ENCODE measurements at places on chromosomes 16 and 17. TPM values are rescaled to one million over a fixed set of nuclear protein-coding genes. Genes with fewer than 3 reads are reported as not detected.

The SPATA32 gene
- not detected for total RNA-seq

The CDYL2 gene
- 7.7 TPM for total RNA-seq

The KRTAP3-1 gene
- not detected for total RNA-seq

The TM4SF5 gene
- total RNA-seq = not detected

The TEKT1 gene
- not detected for total RNA-seq

The ZNF469 gene
- 8.9 TPM for total RNA-seq

The PIRT gene
- not detected for total RNA-seq

The HBA2 gene
- not detected for total RNA-seq

The TGFB1I1 gene
- 106 TPM for total RNA-seq

The C1QL1 gene
- not detected for total RNA-seq

The TAF15 gene
- 50.6 TPM for total RNA-seq

The AATK gene
- not detected for total RNA-seq

The GAST gene
- total RNA-seq = not detected

The PDPR gene
- 39.1 TPM for total RNA-seq

The HOXB8 gene
- not detected for total RNA-seq

The CRYBA1 gene
- not detected for total RNA-seq

The ALG1 gene
- 37.6 TPM for total RNA-seq

The KRT17 gene
- 0.66 TPM for total RNA-seq

The ACSM2A gene
- not detected for total RNA-seq

The VTN gene
- total RNA-seq = 149 TPM

The SLFN13 gene
- total RNA-seq = 1.6 TPM

The TNFRSF12A gene
- 619 TPM for total RNA-seq

The HOXB5 gene
- total RNA-seq = under 0.01 TPM

The EFTUD2 gene
- total RNA-seq = 135 TPM

The MT1A gene
- not detected for total RNA-seq

The KCNJ18 gene
- total RNA-seq = not detected

The MILR1 gene
- total RNA-seq = 10.7 TPM

The CIBAR2 gene
- total RNA-seq = not detected

The C17orf78 gene
- total RNA-seq = not detected

The NPTX1 gene
- total RNA-seq = 31.9 TPM

The SCNN1B gene
- total RNA-seq = not detected

The NLK gene
- total RNA-seq = 31.5 TPM

The EME2 gene
- total RNA-seq = 10.3 TPM

The LDAF1 gene
- total RNA-seq = 22.8 TPM

The UNK gene
- 24.6 TPM for total RNA-seq

The CXCL16 gene
- total RNA-seq = 0.57 TPM

The NAGS gene
- 1.4 TPM for total RNA-seq

The CTDNEP1 gene
- total RNA-seq = 38.7 TPM

The SECTM1 gene
- 36.3 TPM for total RNA-seq

The ITGB4 gene
- 0.44 TPM for total RNA-seq

The KRTAP4-7 gene
- not detected for total RNA-seq

The CACNA1G gene
- total RNA-seq = under 0.01 TPM

The APOBR gene
- total RNA-seq = not detected

The SYNGR3 gene
- total RNA-seq = 0.86 TPM

The GSG1L2 gene
- not detected for total RNA-seq

The ADAM11 gene
- total RNA-seq = 0.57 TPM

The CNGB1 gene
- total RNA-seq = not detected

The TVP23A gene
- not detected for total RNA-seq

The PDIA2 gene
- total RNA-seq = 0.57 TPM

The PPY gene
- not detected for total RNA-seq

The ESRP2 gene
- total RNA-seq = 0.14 TPM

The FOXF1 gene
- total RNA-seq = 60.4 TPM

The RAD51D gene
- total RNA-seq = 7.2 TPM

The SYCE1L gene
- 0.22 TPM for total RNA-seq

The HP gene
- total RNA-seq = not detected

The CNOT1 gene
- total RNA-seq = 123 TPM

All from placental pericyte (primary cell).